AG04450 (cell line): ENCODE measurements at places on chromosomes 2 and 18. TPM values are rescaled to one million over a fixed set of nuclear protein-coding genes. Genes with fewer than 3 reads are reported as not detected.

- no peak for DNase-seq
Measured at GRCh38 chr2:102425441-102426132, 2.6 kb downstream of the IL18RAP start.

STAT4 gene
- 0.88 and 1.3 TPM in 2 replicates for polyA plus RNA-seq

RNF125 gene
- 0.37 and 0.41 TPM in 2 replicates for polyA plus RNA-seq

TMEM163 gene
- 0.04 TPM in 1 of 2 replicates, not detected in the other for polyA plus RNA-seq

TTR gene
- polyA plus RNA-seq, result not detected in 2 replicates
